ENCODE measurements at places on chromosomes 7 and 10. TPM values are rescaled to one million over a fixed set of nuclear protein-coding genes. Genes with fewer than 3 reads are reported as not detected.

OPN1SW gene
- total RNA-seq, result not detected

KCNH2 gene
- 6.2 TPM for total RNA-seq

ZNF33B gene
- 20.9 TPM for total RNA-seq

STAMBPL1 gene
- 41.0 TPM for total RNA-seq

DNA sequence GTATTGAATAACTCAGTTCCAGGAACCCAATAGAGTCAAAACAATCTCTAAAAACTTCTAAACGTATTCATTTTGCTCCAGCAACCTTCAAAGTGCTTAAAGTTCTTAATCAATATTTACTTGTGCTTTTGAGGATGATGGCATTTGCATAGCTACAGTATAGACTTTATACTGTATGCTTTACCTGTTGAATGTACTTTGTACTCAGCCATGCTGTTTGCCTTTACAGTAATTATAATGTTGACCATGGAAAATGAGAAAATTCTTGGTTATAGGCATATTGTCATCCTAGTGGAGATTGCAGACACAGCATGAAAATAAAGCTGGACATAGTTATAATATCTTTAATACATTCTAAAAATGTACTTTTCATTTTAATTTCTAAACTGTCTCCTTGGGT, 762.7 kb upstream of the PHF14 start:
- DNase-seq, result no peak

GRCh38 chr7:7719236-7719635, 829 bp upstream of the RPA3 start:
- DNase-seq, result peak; percentile 61

GRCh38 chr7:152341039-152341913, 94.5 kb downstream of the KMT2C start:
- DNase-seq, result peak; percentile 86

DNA sequence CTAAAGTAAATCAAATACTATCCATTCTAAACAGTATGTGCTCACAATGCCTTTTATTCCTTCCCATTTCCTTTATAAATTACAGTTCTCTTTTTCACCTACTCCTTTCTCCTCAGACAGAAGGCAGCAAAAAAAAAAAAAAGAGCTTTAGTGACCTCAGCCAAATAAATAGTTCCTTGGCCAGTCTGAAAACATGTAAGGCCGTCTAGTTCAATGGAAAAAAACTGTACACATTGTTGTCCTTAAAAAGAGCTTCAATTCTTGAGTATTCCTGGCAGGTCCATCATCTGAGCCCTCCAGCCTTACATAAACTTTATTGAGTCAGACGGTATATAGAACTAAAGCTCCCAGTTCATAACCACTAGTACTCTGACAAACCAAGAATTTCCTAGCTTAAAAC, 185.4 kb downstream of the CACNA2D1 start:
- DNase-seq, result no peak

DNA sequence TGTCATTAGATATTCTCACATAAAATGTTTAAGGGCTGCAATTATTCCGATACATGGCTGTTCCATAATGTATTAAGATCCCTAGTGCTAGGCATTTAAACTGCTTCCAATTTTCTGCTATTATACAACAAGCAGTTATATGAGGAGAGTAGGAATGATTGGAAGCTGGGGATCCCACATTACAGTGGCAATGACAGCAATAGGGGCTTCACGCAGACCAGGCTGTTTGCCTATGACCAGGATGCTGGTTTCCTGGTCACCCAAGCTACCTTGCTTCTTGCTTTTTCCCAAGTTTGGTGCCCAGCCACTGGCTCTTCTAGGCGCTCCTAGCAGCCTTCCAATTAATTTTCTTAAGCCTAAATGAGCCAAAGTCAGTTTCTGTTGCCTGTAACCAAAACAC, 39.3 kb downstream of the SMURF1 start:
- no peak for DNase-seq

- no peak for DNase-seq
These were observed 22.4 kb downstream of the KCNH2 start for GRCh38 chr7:150955519-150956394.

DNA sequence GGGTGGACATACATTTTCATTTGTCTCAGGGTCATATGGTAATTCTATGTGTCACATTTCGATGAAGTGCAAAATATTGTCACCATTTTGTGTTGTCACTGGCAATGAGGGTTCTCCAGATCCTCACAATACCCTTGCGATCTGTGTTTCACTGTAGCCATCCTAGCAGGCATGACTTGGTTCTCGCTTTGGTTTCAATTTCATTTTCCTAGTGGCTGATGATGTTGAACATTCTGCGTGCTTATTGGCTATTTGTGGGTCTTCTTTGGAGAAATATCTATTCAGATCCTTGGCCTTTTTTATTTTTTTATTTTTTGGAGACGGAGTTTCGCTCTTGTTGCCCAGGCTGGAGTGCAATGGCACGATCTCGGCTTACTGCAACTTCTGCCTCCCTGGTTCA, 24.8 kb upstream of the MNX1 start:
- DNase-seq, result no peak

DNA sequence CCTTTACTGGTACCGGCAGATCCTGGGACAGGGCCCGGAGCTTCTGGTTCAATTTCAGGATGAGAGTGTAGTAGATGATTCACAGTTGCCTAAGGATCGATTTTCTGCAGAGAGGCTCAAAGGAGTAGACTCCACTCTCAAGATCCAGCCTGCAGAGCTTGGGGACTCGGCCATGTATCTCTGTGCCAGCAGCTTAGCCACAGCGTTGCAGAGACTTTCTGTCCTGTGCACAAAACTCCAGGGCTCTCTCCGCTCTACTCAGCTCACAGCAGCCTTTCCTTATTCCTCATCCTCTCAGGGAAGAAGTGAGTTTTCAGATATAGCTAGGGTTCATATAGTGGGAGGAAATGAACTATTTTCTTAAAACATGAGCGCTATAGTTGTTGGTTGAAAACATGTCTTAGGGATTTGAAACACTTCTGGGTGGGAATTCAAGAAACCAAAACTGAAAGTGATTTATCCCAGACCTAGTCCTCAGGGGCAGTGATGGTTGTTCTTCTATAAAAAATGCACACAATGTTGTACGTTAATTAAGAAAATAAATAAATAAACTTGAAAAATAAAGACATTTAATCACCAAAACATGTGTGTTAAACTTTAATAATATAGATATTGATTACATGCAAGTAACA, 150.2 kb upstream of the PRSS58 start:
- DNase-seq, result no peak

GRCh38 chr7:155858521-155859061, 46.3 kb upstream of the SHH start:
- DNase-seq, result no peak

- no peak for DNase-seq
These were observed 30.3 kb downstream of the ZAN start for GRCh38 chr7:100763556-100764140.

GRCh38 chr7:10706875-10707493, 266.7 kb upstream of the PHF14 start:
- DNase-seq, result peak; percentile 80
